A673 (cell line): ENCODE measurements at places on chromosomes 5 and 9.

GRCh38 chr5:154934881-154935280 is 3.1 kb downstream of the GEMIN5 start:
- DNase-seq = no peak

DNA sequence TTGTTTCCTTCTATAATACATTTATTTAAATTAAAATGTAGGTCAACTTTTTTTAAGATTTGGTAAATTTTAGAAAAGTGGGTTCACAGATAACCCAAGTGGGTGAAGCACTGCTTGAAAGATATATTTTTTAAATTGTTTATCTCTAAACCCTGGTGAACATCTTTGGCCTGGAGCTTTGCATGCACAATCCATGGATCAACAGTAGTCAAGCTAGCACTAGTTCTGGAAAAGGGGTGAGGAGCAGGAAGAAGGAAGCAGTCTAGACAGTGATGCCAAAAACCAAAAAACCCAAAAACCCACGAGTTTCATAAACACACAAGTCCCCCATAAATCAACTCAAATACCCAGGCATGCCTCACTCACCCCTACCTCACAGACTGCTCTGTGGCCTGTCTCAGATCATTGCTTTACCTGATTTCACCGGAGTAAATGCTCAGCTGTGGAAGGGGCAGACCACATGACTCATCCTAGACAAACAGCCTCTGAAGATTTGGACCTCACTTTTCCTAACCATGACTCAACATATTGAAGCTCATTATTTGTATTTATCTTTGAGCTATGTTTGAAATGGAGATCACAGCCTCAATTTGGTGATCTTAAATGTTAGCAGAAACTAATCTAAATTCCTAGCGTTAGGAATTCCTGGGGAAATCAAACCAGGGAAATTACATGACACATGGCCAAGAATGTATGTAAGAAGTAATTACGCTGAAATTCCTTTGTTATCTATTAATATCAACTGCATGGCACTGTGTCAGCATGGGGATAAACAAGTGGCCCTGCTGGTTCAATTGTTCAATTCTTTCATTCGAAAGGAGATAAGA is 149.6 kb downstream of the ZNF608 start:
- DNase-seq = no peak

GRCh38 chr5:142544946-142545649 is 140.8 kb downstream of the FGF1 start:
- no peak for DNase-seq

GRCh38 chr5:132815454-132815853 is 2.4 kb downstream of the SOWAHA start:
- DNase-seq = no peak

GRCh38 chr9:94760010-94760409 is 33.5 kb downstream of the AOPEP start:
- DNase-seq = no peak

- DNase-seq = no peak
Measured at GRCh38 chr5:82073179-82073578, 101.4 kb downstream of the ATG10 start.

- no peak for DNase-seq
Measured at GRCh38 chr5:157273131-157273556, 7.2 kb downstream of the CYFIP2 start.

GRCh38 chr9:137547687-137548543 is 2.3 kb downstream of the PNPLA7 start:
- DNase-seq = no peak

DNA sequence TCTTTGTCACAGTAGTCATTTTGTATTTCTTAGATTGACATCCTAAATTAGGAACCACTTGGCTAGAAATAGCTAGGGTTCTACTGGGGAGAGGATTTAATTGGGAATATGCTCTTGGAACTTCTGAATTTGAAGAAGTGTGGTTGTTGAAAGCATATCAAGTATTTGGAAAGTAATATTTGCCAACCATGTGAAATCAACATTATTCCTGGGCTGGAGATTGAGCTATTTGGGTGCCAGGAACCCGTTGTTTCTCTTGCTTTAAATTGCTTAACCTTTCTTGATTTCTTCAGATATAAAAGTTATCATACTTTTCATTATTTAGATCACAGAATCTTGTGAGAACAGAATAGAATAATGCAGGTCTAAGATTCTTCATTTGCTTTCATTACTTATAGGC is 178.4 kb upstream of the ELL2 start:
- DNase-seq = no peak

DNA sequence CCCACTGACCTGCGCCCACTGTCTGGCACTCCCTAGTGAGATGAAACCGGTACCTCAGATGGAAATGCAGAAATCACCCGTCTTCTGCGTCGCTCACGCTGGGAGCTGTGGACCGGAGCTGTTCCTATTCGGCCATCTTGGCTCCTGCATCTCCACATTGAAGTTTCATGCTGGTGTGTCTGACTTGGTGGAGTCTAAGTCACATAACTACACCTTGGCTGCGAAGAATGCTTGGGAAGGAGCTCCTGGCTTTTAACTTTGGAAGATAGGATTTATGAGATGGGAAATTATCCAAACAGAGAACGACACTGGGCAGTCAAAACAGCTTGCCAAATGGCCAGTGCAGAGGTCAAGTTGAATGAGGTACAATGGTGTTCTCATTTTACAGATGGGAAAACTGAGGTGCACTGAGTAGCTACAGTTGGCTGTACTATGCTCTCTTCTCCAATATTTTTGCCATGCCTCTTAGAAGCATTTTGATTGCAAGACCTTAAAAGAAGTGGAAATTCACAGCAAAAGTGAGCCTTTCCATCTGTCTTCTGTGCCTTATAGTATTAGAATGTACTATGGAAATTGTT is 36.7 kb downstream of the CCDC192 start:
- no peak for DNase-seq

- DNase-seq = no peak
Measured at GRCh38 chr9:74120470-74120869, 376.7 kb upstream of the RORB start.

DNA sequence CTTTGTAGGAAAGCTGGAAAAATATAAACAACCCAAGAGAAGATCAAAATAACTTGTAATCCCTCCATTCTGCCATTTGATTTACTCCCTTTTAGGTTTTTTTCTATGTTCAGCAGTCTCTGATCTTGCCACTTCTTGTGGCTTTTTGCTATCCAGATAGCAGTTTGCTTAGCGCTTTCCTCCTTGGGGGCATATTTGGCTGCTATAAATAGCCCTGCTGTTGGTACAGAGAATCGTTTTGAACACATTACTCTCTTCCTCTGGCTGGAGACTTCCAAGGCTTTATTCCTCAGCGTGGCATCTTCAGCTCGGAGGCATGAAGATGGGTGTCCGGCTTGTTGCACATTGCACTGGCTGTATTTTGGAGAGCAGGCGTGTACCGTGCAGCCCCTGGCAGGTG is 38.6 kb downstream of the HMCN2 start:
- DNase-seq = no peak

GRCh38 chr5:187617-188451 is 3.5 kb upstream of the LRRC14B start:
- DNase-seq = no peak
